ENCODE measurements at places on chromosomes 5 and 9.

GRCh38 chr5:32713770-32714381 is 2.8 kb downstream of the NPR3 start:
- no peak for DNase-seq

DNA sequence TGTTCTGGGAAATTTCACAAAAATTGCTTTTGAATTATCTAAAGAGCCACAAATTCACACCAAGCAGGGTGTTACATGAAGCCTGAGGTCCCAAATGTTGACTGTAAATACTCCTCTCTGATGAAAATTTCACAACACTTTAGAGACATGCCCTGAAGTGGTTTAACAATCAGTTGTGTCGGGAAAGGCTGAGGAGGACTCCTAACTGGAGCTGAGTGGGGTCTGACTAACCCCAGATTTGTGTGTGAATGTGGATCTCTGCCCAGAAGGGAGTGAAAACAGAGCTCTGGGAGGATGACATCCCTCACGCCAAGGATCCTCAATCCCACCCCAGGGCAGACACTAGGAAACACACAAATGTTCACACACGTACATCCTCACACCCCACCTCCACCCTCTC is 31.1 kb upstream of the GRXCR2 start:
- DNase-seq, result no peak

DNA sequence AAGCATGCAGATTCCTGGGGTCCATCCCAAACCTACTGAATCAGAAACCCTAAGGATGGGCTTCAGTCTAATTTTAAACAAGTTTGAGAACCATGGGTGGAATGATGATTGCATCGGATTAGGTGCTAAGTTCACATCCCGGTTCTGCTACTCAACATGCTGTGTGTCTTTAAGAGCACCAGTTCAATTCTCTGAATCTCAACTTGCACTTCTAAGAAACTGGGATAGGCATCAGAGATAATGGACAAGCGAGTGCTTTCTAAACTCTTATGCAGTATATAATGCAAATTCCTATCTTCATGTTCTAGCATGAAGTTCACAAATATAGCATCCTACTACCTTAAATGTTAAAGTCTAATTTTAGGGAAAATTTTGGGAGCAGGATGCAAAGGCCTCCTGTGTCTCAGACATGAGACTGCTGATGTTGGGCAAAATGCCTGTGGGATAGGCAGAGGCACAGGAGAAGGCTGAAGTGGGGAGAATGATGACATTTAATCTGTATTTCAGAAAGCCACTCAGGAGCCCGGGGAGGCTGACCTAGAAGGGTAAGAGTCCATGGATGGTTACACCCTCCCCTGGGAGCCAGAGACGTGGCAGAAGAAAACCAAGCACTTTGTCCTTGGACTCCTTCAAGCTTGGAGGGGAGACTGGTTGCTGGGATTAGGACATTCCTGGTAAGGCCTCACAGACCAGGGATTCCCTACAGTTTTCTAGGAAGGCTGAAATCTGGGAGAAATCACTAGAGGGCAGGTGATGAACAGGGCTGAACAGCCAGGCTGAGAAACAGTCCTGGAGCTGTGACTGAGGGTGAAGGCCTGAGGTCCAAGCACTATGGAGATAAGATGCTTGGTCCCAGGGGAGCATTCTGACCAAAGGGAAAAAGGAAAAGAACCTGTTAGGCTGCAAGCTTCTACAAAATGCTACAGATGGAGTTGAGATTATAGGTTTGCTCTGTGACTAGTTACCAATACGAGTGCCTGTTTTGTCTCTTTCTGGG is 311.9 kb upstream of the PANK3 start:
- DNase-seq, result no peak

DNA sequence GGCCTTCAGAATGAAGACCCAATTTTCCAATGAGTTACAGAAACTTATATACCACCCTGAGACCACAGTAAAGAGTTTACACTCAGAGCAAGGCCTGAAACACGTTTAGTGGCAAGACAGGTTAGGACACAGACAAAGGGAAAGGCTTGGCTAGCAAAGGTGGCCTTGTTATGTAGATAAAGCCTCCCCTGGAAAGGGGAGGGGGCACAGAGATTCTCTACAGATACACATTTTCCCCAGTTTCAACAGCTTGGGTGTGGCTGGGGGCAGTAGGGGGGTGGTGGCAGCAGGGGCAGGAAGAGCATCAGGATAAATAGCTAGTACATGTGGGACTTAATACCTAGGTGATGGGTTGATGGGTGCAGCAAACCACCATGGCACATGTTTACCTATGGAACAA is 51.9 kb upstream of the PPP1R2B start:
- DNase-seq, result no peak

DNA sequence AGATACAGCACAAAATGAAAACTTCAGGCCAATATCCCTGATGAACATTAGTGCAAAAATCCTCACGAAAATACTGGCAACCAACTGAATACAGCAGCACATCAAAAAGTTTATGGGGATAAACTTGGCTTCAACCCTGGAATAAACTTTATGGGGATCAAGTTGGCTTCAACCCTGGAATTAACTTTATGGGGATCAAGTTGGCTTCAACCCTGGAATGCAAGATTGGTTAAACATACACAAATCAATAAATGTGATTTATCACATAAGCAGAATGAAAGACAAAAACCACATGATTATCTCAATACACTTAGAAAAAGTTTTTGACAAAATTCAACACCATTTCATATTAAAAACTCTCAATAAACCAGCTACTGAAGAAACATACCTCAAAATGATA is 213.7 kb upstream of the DMRTA1 start:
- DNase-seq, result no peak

DNA sequence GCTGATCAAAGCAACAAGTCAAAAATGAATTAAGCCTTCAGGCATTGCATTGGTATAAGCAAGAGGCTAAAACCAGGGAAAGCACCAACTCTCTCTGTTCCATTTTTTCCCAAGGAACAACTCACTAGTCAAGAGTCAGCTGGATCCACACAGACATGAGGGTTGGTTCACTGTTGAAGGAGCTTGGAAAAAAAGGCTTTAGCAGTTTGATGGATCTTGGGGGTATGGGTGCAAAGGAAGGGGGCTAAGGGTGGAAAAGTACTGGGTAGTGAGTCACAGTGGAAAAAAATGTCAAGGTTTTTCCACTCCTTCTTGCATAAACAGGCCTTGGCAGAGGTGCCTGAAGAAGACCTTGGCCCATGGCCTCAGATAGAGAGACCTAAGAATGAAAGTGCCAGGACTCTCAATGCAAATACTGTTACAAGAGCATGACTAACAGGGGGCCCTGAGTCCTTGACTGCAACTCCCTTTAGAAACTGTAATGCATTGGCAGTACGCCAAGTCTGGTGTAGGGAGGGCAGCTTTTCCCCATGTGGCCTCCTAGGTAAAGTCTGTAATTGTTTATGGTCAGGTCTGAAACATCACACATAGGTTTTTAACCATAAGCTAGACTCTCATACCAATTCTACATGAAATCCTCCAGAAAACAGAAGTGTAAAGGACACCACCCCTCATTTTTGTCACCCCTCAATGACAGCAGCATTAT is 23.7 kb downstream of the ACTL7A start:
- no peak for DNase-seq

- DNase-seq, result no peak
These were observed 152.4 kb upstream of the ARRDC3 start for GRCh38 chr5:91535499-91535898.

GRCh38 chr9:136385015-136385414 is 11.5 kb upstream of the CARD9 start:
- no peak for DNase-seq

GRCh38 chr5:124297826-124298225 is 448.6 kb downstream of the ZNF608 start:
- no peak for DNase-seq

- DNase-seq, result no peak
These were observed 27.5 kb upstream of the DNAH5 start for GRCh38 chr5:13972029-13972428.

DNA sequence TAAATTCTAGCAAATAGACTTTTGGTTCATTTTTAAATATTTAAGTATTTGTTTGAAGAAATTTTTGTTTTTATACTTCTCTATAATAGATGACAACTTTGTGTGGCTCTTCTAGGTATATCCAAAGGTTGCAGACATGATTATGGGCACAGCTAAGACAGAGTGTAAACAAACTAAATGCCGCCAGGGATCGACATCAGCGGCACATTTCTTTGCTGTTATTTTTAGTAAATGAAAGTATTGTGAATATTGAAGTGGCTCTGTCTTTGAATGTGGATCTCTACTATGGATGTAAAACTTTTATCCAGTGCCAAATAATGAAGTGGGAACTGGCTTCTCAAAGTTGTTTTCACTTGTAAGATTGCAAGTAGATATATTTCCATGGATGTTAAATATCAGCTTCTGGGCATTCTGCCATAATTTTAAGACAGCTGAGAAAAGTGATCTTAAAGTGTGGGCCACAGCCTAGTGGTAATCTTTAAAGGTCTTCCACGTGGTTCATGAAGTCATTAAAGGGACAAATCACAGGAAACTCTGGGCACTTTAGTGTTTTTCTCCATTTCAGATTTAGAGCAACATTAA is 589.9 kb downstream of the ZNF608 start:
- DNase-seq, result no peak

DNA sequence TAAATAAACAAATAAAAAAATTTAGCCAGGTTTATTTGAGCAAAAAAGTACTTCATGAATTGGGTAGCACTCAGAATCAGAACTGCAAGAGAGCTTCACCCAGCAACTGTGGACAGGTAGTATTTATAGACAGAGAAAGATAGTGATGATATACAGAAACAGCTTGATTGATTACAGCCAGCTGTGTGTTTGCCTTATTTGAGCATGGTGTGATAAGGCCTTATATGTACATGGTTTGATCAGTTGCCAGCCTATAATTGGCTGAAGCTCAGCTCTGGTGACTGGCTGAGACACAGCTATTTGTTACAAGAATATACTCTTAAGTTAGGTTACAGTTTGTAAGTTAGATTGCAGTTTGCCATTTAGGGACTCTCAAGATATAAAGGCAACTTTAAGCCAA is 34.3 kb upstream of the ARL15 start:
- DNase-seq, result no peak

GRCh38 chr5:115774684-115775083 is 41.8 kb downstream of the CDO1 start:
- peak; percentile 13 for DNase-seq

GRCh38 chr5:176713409-176713808 is 66.1 kb downstream of the TSPAN17 start:
- no peak for DNase-seq

- no peak for DNase-seq
These were observed 216.9 kb downstream of the TTLL11 start for GRCh38 chr9:121876255-121876654.

- DNase-seq, result no peak
These were observed 226.3 kb downstream of the SMARCA2 start for GRCh38 chr9:2241461-2241835.

DNA sequence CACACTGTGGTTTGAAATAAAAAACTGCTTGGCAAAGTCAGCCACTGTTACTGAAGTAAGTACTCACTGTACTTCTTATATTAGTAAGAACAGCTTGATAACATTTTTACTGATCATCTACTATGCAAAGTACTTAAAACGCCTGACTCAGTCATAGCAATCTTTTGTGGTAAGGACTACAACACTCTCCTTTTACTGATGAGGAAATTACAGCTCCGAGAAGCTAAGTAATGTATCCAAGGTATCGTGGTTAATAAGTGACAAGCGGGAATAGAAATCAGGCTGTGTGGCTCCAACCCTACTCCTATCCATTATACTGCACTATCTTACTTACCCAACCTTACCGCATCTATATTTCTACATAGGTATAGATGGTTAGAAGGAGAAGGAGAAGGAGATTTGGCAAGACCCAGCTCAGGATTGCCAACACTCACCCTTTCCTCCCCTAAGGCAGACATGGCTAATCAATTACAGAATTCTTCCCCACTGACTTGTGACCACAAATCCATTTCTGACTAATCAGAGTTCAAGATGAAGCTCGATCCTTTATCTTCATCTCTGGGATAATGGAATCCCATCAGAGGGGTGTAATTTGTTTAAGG is 281.4 kb downstream of the SPOCK1 start:
- DNase-seq, result no peak

GRCh38 chr9:27722866-27723265 is 149.6 kb upstream of the C9orf72 start:
- DNase-seq, result no peak

- no peak for DNase-seq
These were observed 15.5 kb downstream of the ACER2 start for GRCh38 chr9:19424176-19424779.

GRCh38 chr9:128927731-128928411 is 7.1 kb downstream of the PHYHD1 start:
- DNase-seq, result no peak

DNA sequence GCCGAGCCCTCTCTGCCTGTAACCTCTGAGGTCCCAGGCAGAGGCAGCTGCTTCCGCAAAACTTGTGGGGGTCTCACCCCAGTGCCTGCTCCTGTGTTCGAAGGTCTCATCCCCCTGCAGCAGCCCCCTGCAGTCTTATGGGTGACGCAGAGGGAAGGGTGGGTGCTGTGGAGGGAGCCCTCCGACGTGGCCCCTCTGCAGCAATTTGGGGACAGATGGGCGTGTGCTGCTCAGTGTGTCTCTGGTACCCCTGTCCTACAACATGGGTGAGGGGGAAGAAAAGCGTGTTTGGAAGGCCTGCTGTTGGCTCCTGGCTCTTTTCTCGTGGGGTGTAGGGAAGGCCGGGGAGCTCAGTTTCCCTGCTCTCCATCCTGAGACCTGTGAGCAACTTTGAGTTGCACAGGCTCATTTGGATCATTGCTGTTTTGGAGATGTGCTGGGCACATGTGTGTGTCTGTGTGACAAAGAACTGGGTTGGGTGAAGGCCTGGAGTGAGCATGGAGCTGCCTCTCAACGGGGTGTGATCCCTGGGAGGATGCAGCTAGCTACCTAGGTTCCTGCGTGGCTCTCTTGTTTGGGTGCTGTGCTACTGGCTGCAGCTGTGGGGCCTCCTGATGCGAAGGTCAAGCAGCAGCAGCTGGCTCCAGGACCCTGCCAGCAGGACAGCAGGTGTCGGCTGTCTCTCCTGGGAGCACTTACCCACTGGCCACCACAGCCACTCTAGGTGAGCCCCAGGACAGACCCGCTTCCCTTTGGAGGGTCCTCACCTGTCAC is 179.6 kb upstream of the PITX1 start:
- DNase-seq, result no peak

DNA sequence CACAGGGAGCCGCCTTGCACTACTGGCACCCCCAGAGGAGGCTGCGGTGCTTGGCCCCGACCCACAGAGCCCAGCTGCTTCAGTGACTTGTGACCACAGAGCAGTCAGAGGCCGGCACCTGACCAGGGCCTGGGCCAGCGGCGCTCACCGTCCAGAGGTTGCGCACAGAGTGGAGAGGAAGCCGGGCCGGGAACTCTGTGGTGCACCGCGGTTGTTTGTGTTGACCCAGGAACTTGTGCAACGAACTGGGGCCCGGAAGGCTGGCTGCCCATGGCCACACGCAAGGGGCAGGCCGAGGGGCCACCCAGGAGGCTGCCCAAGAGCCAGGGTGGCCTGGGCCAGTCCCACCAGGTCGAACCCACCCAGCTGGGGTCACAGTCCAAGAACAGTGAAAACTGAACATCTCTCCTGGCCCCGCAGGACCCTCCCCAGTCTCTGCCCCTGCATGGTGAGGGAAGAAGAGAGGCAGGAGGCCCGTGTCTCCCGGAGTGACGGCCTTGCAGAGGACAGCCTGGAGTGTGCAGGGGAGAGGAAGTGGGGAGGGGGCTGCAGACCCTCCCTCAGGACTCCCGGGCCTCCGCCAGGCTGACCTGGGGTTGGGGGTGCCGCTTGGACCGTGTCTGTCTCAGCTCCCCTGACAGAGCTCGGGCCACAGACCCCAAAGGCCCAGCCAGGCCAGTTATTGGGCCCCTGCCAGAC is 42.8 kb upstream of the EGFL7 start:
- DNase-seq, result peak; percentile 71

GRCh38 chr5:80607832-80608231 is 37.8 kb upstream of the ANKRD34B start:
- DNase-seq, result no peak

GRCh38 chr5:56055287-56055686 is 60.5 kb upstream of the IL6ST start:
- DNase-seq, result no peak

Data from tibial nerve (tissue), 4 donors.